CD4-positive, alpha-beta T cell treated with Interleukin-4 for 4 hours (primary cell): ENCODE measurements at places on chromosomes 11 and 22.

DNA sequence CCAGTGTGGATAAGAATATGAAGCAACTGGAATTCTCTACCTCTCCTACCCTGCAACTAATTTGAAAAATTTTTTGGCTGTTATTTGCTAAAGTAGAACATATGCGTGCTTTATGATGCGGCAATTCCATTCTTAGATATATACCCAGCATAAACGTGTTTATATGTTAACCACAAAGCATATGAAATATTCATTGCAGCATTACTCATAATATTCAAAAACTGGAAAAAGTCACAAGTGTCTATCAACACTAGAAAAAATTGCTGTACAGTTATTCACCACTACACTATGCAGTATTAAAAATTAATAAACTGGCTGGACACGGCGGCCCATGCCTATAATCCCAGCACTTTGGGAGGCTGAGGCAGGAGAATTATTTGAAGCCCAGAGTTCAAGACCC lies 226.4 kb downstream of the LUZP2 start:
- no peak for DNase-seq

DNA sequence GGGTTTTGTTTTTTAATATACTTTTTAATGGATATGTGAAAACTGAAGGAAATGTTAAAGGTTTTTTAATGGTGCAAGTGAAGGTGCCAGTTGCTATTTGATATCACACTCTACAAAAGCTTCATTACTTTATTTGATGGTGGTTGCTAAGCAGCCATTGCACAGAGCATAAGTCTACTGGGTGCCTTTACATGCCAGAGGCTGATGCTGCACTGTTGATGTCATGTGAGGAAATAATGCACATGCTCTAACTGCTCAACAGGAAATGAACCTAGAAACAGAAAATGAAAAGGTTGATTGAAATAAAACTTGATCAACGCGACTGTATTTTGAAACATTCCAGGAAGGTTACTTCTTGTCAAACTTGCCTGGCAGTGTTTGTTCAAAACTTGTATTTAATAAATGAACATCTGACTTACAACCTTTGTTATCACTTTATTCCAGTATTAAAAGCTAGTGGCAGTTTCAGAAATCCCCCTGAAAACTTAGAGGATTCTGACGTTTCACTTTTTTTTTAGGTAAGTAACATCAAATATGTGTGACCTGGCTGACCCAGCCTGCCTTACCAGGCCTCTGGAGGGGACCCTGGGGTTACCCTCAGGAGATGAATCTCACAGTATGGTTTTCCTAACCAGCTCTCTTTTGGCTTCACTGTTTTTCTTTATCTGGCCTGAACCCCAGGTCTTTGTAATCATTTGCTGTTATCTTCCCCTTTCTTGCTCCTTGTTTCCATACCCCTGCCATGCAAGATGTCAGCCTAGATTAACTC lies 2.4 kb upstream of the ATP5MG start:
- DNase-seq, result peak; percentile 88

DNA sequence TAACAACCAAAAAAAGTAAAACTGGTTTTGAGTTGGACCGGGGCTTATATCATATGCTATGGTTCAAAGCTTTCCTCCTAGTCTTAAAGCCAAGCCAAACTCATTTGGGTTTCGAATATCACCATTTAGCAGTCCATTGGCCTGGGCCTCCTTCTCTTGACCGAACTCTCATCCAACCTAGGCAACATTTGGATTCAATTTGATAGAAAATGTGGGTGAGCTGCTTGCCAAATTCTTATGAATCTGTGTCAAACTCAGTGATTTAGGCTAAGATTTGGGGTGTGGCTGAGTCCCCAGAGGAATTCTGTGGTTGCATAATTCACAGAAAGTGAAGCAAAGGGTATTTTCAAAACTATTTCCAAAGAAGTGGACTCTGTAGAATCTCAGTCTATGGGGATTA lies 83.7 kb downstream of the BLID start:
- DNase-seq, result no peak

DNA sequence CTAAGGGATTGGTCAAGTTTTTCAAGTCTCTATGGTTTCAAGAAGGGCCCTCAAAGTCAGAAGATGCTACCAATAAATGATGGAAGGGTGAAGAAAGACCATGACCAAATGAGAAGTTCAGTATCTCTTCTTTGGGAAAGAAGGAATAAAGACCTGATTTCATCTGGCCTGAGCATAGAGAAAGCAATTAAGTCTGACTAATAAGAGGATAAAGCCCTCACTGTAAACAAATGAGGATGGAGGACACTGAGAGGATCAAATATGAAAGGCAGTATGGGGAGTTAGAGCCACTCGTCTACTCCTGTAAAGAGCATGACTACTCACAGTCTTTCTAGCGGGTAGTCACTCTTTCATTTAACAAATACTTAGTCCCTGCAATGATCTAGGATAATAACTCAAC lies 44.6 kb downstream of the FAM168A start:
- no peak for DNase-seq

DNA sequence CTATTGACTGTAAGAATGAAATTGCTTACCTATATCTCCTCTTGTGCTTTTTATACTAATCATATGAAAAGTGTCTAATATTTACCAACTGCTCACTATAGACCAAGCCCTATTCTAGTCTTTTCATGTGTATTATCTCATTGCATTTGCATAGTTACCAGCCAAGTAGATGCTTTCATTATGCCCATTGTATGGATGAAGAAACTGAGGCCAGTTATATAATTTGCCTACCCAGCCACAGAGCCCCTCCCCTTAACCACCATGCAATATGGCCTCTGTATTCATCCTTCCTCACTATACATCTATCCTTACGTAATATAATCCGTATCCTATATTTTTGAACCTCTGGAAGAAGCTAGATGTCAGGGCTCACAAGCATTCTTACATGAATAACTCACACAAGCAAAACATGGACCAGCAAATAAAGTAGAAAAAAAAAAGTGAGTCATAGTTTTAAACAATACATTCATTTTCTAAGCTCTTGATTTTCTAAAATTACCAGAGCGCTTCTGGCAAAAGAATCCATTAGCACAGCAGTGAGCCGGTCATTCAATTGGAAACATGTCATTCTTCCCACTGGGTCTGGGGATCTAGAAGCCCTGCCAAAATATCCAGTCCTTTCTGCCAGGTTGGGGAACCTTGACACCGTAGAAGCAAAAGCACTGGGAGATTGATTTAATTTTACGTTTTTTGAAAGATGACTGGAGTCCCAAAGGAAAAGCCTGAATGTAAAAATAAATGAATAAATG lies 80.0 kb downstream of the C11orf91 start:
- no peak for DNase-seq

DNA sequence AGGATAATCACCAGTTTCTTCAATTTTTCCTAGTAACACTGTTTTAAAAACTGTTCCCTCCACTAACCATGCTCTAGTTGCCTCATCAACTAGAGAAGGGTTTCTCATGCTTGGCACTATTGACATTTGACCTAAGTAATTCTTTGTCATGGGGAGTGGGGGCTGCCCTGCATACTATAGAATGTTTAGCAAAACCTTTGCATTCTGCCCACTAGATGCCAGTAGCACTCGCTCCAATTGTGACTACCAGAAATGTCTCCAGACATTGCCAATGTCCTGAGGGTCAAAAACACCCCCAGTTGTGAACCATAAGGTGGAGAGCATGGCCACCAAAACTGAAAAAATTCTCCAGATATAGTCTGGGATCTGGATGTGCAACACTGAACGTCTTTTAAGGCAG lies 27.6 kb upstream of the BMAL1 start:
- no peak for DNase-seq

GRCh38 chr22:17949642-17950473 lies 74.5 kb downstream of the MICAL3 start:
- no peak for DNase-seq

DNA sequence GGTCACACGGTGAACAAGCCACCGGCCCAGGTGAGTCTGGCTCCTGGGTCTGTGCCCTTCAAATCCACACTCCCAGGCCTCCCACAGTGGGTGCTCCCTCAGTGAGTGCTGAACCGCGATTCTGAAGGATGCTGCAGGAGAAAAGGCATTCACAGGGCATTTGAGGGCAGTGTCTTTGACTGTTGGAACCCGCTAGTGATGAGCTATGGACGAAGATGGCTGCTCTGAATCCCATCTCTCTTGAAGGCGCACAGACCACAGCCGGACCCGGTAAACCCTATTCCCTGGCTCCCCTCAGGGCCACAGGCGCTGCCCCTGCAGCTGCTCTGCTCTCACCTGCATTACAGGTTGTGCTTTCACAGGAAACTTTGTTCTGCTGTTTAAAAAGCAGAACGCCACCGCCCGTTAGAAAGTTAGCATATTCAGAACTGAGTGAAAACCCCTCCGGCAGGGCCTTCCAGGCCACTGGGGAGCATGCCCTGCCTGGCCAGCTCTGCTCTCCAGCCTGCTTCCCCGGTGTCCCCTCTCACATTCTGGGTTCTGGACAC lies 3.2 kb downstream of the LRRC32 start:
- DNase-seq, result no peak

GRCh38 chr11:96540875-96541274 lies 151.1 kb downstream of the JRKL start:
- no peak for DNase-seq

DNA sequence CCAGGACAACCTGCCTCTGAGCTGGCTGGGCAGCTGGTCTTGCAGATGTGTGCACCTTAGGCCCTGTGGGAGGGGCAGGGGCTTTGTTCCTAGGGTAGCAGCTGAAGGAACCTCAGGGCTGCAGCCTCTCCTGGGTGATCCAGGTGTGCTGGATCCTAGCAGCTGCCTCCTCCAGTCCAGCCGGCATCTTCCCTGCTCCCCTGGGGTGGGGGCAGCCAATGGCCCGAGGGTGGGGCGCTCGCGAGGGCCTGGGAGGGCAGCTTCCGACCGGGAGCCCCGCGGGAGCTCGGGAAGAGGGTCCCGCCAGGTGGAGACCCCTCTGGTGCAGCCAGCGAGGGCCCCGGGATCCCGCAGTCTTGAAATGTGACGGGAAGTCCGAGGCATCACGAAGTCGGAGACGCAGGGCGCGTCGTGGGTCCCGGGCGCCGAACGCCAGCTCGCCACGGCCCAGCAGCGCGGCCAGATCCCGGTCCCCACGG lies 1.7 kb downstream of the IFITM1 start:
- no peak for DNase-seq

GRCh38 chr11:31795706-31796498 lies 15.2 kb downstream of the PAX6 start:
- no peak for DNase-seq

DNA sequence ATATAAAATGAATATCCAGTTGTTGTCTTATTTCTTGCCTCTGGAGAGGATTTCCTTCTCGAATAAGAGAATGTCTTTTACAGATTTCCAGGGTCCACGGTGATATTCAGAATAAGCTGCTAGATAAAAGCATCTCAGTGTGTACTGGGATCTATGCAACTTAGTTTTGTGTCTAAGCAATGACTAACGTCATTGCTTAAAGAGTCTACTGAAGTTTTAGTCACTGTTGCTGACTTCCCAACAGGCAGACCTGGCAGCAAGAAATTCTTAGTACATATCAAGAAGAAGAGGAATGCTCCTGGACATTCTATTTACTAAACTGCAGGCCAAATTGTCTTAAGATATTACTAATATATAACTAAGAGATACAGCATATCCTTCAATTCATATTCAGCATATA lies 70.3 kb downstream of the SOX6 start:
- no peak for DNase-seq

DNA sequence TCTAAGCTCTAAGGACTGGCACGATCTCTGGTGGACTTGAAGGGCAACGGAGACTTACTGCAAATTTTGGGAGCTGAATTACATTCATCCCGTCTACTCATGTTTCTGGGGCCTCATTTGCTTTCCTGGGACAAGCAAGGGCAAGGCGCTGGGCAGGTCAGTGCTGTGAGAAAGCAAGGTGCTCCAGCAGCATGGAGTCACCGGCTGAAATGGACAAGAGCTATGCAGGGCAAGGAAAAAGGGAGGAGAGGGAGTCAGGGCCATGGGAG lies 25.6 kb downstream of the FLI1 start:
- no peak for DNase-seq

DNA sequence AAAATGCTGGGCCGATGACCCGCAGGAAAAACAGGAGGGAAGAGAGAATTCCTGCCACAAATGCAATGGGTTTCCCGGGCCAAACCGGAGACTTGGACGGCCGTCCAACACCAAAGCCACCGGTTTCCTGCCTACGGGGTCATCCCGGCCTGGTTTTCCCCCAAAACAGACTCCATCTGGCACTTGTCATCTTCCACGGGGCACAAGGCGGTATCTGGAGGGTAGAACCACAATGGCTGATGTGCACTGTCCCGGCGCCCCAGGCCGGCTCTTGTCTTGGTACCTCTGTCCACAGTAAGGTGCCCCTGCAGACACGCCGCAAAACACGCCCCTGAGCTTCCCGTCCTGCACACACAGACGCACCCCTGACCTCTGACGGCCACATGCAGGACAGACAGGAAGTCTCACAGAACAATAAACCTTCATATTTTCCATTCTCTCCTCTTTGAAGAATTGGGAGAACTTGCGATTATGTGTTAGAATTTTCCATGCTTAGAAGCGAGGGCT lies 20.1 kb downstream of the CELSR1 start:
- no peak for DNase-seq

DNA sequence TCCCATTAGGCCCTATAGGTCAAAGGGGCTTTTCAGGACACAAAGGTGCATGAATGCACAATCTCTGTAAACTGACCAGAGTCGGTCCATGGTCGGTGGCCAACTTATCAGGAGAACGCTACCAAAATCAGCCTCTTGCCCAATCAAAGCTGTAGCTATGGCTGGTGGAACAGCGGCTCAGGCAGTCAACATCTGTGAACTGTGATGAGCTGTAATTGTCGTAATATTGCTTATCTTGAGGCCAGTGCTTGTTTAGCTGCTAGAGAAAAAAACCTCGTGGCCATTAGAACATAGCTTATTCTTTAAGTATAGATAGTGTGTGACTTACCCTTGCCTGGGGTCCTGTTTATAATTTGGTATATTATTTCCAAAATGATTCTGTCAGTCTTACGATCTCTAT lies 14.4 kb upstream of the CHST1 start:
- no peak for DNase-seq

GRCh38 chr11:119531623-119532022 lies 108.7 kb upstream of the THY1 start:
- no peak for DNase-seq

DNA sequence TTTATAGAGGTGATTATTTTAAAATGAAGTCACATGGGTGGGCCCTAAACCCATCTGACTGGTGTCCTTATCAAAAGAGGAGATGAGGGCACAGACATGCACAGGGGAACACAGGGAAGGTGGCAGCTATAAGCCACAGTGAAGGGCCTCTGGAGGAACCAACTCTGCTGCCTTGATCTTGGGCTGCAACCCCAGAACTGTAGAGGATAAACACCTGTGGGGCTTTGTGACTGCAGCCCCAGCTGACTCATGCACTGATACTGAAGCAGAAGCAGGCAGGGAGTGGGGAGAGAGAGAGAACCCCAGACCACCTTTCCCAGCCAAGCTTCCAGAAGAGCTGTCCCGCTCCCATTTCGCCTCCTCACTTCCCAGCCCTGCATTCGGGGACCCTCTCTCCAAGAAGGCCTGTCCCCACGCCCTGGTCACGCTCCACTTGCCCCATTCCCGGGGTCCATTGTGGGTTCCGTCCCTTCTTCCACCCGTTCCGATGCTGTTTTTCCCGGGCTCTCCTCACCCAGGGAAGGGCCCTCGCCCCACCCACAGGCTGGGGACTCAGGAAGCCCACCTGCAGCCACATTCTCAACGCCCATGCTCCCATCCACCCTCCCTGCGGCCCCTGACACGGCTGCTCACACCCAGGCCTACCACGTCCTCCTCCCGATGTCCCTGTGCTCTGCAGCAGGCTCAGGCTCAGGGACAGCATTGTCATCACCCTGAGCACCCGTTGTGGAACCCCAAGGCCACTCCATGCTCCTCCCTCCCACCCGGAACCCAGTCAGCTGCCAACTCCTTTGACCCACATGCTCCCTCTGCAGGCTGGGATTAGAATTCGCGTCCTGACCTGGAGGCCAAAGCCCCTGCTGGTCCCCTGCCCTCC lies 90.8 kb upstream of the SHANK2 start:
- DNase-seq, result no peak
